ENCODE measurements at places on chromosomes 2 and 18. TPM values are rescaled to one million over a fixed set of nuclear protein-coding genes. Genes with fewer than 3 reads are reported as not detected.

Gene GCFC2
- total RNA-seq: 13.2 TPM

Gene CCBE1
- 22.8 TPM for total RNA-seq

Gene PAX3
- 2.3 TPM for total RNA-seq

Gene TRIM43
- not detected for total RNA-seq

Gene DNER
- 0.19 TPM for total RNA-seq

Gene MAPK4
- not detected for total RNA-seq

Gene C2orf92
- 15.0 TPM for total RNA-seq

Gene MAP2
- total RNA-seq: 7.2 TPM

Gene COPS9
- total RNA-seq: 156 TPM

Gene ZNF519
- 3.5 TPM for total RNA-seq

Gene GNLY
- not detected for total RNA-seq

Gene TTN
- total RNA-seq: not detected

Gene M1AP
- total RNA-seq: not detected

Gene KLF11
- 15.9 TPM for total RNA-seq

Gene CFC1
- not detected for total RNA-seq

Gene MDH1B
- total RNA-seq: 1.3 TPM

Gene NOL4
- total RNA-seq: not detected

Gene LYPD6
- 2.1 TPM for total RNA-seq

Gene CERKL
- total RNA-seq: not detected

Gene ACADL
- total RNA-seq: not detected

Gene GLI2
- total RNA-seq: 33.2 TPM

Gene GNAL
- 1.3 TPM for total RNA-seq

Gene UBXN2A
- 18.9 TPM for total RNA-seq

Gene PID1
- not detected for total RNA-seq

Gene MEIS1
- 0.86 TPM for total RNA-seq

Gene GYPC
- 110 TPM for total RNA-seq

Gene SESTD1
- total RNA-seq: 103 TPM

Gene C2orf78
- total RNA-seq: not detected

Gene ANO7
- total RNA-seq: 1.3 TPM

Gene SIX3
- total RNA-seq: not detected

Gene MAP3K19
- not detected for total RNA-seq

Gene TCF4
- 73.5 TPM for total RNA-seq

Gene EN1
- not detected for total RNA-seq

Measured in osteocyte (in vitro differentiated cells).